ENCODE measurements at places on chromosomes 4 and X. TPM values are rescaled to one million over a fixed set of nuclear protein-coding genes. Genes with fewer than 3 reads are reported as not detected.

Gene CSN1S1
- not detected for total RNA-seq

Gene CNKSR2
- 1.2 TPM for total RNA-seq

- H3K4me3 ChIP-seq, result no peak overlapping the region
- no peak for DNase-seq
- H3K36me3 ChIP-seq, result peaks cover 74% of the 10 kb centered on the region
- H3K27ac ChIP-seq, result peak overlapping the region; percentile 56
Observed at GRCh38 chr4:118762155-118762554, 73.8 kb downstream of the SEC24D start.

- H3K4me3 ChIP-seq, result no peak overlapping the region
- DNase-seq, result no peak
- no peaks in the 10 kb centered on the region for H3K27me3 ChIP-seq
Observed at GRCh38 chr4:159027535-159027934, 75.3 kb upstream of the RAPGEF2 start.

DNA sequence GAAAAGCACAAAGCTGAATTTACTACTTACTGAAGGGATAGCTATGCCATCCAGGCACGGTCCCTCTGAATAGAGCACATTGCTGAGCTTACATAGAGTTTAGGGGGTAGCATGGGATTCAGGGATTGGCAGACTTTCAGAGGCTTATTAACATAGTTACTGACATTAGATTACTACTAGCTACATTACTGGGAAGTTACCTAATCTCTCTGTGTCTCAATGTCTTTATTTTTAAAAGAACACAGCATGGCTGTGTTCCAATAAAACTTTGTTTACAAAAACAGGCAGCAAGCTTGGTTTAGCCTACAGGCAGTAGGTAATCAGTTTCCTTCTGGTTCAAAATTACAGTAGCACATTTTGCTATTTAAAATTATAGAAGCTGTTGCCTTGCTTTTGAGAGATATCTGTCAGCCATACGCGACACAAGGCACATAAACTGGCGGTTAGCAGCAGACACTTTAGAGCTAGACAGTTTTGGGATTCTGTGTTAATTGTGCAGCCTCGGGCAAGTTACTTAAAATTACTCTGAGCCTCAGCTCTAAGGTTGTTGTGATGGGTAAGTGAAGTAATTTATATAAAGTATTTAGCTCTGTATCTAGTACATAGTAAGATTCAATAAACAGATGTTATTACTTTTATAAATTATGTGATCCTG lies 6.9 kb downstream of the KLHL8 start:
- no peaks in the 10 kb centered on the region for H3K27me3 ChIP-seq
- peak; percentile 39 for DNase-seq
- no peak overlapping the region for H3K27ac ChIP-seq
- H3K4me1 ChIP-seq, result peaks cover 7% of the 10 kb centered on the region
- no peak overlapping the region for H3K4me3 ChIP-seq

DNA sequence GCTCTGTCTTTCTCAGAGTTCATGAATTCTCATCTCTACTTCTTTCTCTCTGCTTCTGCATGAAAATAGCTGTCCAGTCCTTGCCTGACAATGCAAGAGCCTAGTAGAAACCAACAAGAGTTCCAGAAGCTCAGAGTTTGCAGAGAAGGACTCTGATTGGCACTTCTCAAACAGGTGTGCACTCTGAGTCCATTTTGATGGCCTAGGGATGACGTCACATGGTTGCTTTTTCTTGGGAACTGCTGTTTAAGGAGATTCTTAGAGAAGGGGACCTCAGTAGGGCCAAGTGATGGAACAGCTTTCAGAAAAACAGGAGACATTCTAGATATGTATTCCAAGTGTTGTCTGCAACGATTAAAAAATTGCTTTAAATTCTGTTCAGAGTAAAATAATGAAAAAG lies 56.8 kb downstream of the HMGB2 start:
- no peaks in the 10 kb centered on the region for H3K4me1 ChIP-seq
- H3K4me3 ChIP-seq, result no peak overlapping the region
- H3K36me3 ChIP-seq, result no peaks in the 10 kb centered on the region
- H3K27ac ChIP-seq, result no peak overlapping the region

DNA sequence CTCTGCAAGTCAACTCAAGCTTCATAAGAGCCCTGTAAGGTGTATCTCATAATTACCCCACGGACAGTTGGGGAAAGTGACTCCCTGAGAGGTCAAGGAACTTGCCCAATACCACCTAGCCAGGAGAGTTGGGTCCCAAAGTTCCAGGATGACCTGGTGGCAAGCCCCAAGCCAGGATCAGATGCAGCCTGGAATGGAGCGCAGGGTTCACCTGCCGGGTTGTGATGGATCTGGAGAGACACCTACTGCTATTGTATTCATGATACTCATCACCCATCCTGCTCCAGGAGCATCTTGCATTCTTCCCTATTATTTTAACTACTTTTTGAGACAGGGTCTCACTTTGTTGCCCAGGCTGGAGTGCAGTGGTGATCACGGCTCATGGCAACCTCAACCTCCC lies 36.1 kb downstream of the ZBTB49 start:
- H3K36me3 ChIP-seq, result peaks cover 9% of the 10 kb centered on the region
- no peaks in the 10 kb centered on the region for H3K27me3 ChIP-seq
- no peaks in the 10 kb centered on the region for H3K4me1 ChIP-seq
- no peak overlapping the region for H3K27ac ChIP-seq
- DNase-seq, result no peak
- no peak overlapping the region for H3K4me3 ChIP-seq

DNA sequence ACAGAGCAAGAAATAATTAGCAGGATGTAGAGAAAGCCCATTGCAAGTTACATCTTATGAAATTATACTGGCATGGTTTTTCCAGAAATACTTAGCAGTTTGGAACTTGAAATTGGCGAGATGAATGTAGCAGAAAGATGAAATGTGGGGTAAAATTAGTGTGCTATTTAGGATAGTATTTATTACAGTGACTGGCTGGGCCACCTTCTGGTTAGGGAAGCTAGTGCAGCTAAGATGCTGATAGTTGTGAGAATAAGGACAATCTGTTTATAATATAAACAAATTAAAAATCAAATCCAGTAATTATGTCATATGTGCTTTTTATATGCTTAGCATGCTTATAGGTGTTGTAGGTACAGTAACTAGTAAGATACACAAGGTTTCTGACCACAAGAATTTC lies 74.8 kb downstream of the IL15 start:
- no peaks in the 10 kb centered on the region for H3K36me3 ChIP-seq
- no peaks in the 10 kb centered on the region for H3K27me3 ChIP-seq
- no peak overlapping the region for H3K27ac ChIP-seq
- DNase-seq, result no peak

All from osteoblast (primary cell).